ENCODE measurements at places on chromosomes 11 and 22.

DNA sequence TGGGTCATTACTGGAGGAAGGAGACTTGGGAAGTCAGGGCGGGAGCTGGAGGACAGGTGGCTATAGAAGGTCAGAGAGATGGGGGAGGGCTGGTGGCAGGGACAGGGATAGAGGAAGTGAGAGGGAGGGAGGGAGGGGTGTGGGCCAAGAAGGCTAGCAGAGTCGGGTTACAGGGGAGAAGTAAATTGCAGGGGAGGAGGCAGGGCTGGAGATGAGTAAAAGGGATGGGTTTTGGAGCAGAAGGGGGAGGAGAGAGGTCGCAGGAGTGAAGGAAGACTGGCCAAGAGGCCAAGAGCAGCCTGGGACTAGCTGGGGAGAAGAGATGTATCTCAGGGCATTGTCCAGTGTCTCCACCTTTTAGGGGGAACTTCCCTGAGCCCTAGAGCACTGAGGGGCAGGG lies 33.0 kb downstream of the LRRC10B start:
- DNase-seq = no peak

- DNase-seq = no peak
These were observed 1.1 kb downstream of the PRRG4 start for GRCh38 chr11:32830796-32831195.

DNA sequence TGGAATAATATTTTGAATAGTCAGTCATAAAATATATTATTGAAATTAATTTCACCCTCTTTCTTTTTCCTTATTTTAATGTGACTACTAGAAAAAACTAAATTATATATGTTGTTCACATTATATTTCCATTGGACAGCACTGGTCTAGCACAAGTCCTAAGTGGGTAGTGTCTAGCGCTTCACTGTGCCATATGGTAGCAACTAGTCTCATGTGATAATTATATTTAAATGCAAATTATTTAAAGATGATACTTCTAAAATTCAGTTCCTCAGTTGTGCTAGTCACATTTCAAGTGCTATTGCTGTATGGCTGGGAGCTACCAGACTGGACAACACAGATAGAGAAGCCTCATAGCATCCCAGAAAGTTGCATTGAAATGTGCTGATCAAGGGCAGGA lies 19.1 kb upstream of the LDLRAD3 start:
- DNase-seq = no peak

DNA sequence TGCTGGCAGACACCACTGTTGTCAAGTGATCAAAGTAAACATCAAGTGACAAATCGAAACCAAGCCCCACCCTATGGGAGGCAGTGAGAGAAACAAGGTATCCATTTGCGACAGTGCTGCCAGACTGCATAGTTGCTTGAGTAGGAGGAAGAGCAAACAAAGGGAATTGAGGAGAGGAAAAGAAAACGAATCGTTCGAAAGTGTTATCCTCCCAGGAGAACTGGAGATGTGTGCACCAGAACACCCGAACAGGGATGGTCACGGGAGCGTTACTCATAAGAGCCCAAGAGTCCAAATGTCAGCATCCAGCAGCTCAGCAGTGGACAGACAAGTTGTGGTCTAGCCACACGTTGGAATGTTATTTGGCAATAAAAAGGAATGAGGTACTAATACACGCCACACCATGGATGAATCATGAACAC lies 58.4 kb upstream of the NUP50 start:
- no peak for DNase-seq

GRCh38 chr11:72740060-72740424 lies 12.2 kb downstream of the ARAP1 start:
- no peak for DNase-seq

- no peak for DNase-seq
These were observed 116.2 kb upstream of the NTM start for GRCh38 chr11:131254254-131254653.

DNA sequence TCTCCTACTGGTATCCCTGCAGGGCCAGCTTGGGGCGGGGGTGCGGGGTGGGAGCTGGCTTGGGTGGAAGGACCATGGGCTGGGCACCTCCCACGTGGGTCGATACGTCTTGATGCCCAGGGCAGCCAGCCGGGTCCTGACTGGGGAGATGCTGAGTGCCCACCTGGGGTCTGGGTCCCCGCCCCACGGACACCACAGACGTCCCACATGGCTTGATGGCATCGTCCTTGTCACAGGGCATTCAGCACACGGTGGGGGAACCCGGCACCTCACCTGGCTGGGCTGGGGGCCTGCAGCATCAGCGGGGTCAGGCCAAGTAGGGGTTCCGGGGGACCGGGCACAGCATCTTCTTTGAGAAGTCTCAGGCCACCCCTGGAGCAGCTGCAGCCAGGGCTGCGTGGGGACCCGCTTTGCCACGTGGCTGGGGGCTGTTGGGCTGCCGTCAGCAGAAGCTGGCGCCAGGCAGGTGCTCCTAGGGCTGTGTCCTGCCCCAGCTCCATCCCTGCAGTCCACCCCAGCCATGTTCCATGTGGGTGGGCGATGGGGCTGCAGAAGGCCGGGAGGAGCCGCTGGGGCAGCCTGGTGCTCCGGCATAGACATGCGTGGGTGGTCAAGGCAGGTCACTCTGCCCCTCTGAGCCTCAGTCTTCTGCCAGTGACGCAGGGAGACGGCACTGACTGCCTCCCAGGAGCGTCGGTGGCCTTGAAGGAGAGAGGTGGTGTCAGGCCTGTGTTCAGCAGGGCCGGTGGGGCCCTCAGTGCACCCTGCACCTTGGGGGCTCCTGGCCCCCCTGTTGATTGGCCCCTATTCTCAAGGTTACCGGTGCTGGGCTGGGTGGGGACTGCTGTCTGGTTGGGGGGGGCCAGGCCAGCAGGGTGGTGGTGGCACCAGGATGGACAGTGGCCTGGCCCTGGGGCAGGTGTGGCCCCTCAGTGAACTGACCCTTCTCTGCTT lies 8.4 kb downstream of the SELENOO start:
- no peak for DNase-seq

GRCh38 chr11:9249252-9249651 lies 15.9 kb downstream of the DENND5A start:
- no peak for DNase-seq

DNA sequence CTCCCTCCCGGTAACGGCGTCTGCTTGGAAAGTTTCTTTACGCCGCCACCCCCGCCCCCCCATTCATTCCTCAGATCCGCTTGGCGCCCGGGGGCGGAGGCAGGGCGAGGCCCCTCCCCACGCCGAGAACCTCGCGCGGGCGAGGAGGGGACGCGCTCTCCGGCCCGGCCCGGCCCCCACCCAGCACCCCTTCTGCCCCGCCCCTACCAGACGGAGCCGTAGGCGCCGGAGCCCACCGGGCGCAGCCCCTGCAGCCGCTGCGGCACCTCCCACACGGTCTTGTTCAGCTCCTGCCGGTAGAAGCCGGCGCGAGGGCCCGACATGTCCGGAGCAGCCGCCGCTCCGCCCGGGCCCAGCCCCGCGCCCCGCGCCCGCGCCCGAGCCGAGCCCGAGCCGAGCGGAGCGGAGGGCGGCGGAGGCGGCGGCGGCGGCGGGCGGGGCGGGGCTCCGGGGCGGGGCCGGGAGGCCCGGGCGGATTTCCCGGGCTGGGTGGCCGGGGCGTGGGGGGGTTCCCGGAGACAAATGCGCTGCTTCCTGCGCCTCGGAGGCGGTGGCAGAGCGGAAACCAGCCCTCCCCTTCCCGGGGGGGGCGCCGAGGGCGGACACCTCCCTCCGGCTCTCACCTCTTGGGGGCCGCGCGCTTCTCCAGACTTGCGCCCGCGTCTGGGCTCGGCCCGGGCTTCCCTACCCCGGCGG lies at the start of gene MAPK11:
MAPK11 (minus strand) TSS at position 411 of the 696 bp plus-strand sequence; CDS start at position 323, 88 bp downstream.
- no peak for DNase-seq

- no peak for DNase-seq
These were observed 121.5 kb downstream of the ST3GAL4 start for GRCh38 chr11:126476977-126477376.

GRCh38 chr22:20563466-20563906 lies 56.1 kb downstream of the MED15 start:
- no peak for DNase-seq

- DNase-seq = no peak
These were observed 597 bp downstream of the RPUSD4 start for GRCh38 chr11:126210871-126211235.

GRCh38 chr11:26867286-26867685 lies 126.6 kb upstream of the FIBIN start:
- DNase-seq = no peak

GRCh38 chr11:71112990-71113389 lies 139.4 kb downstream of the SHANK2 start:
- DNase-seq = no peak

DNA sequence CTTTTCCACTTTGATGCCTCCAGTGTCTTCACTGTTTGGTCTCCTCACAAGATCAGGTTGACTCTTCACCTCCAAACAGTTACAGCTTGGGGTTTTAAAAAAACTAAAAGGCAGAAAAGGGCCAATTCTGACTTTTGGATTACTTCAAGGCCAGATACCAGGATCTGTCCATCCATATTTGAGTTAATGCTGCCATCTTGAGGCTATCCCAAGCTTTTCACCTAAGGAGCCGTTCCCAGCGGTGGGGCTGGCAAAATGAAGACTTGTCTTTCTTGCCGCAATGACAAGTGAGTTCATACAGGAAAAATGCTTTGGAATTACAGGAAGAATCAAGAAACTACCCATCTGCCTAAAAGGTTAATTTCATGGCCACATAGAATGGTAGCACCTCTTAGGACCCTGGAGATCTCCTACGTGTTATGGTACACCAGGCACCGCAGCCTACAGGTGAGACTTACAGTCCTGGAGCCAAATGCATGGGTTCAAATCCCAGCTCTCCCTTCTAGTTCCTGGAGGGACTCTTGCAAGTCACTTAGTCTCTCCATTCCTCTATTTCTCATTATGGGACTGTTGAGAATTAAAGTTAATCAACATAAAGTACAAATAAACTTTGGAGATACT lies 6.0 kb upstream of the OR5B21 start:
- DNase-seq = no peak
